ENCODE measurements at places on chromosomes 5 and 9. TPM values are rescaled to one million over a fixed set of nuclear protein-coding genes. Genes with fewer than 3 reads are reported as not detected.
A peak's percentile ranks its signal among the peaks of the same experiment; 100 is the strongest.

SLC34A3 gene
- not detected for total RNA-seq

SH3PXD2B gene
- total RNA-seq, result 0.66 TPM

GRCh38 chr5:119355244-119355638, 578 bp upstream of the TNFAIP8 start:
- no peak overlapping the region for H3K4me3 ChIP-seq
- DNase-seq, result no peak
- H3K4me1 ChIP-seq, result peaks cover 35% of the 10 kb centered on the region
- no peaks in the 10 kb centered on the region for H3K36me3 ChIP-seq
- H3K27ac ChIP-seq, result no peak overlapping the region

NEK6 gene
- total RNA-seq, result 19.0 TPM

ADAMTS2 gene
- not detected for total RNA-seq

LHX2 gene
- total RNA-seq, result 0.07 TPM

FXN gene
- total RNA-seq, result 39.5 TPM

GRCh38 chr5:60092671-60093422, 199.3 kb upstream of the PDE4D start:
- H3K4me1 ChIP-seq, result no peaks in the 10 kb centered on the region
- H3K4me3 ChIP-seq, result no peak overlapping the region
- no peaks in the 10 kb centered on the region for H3K27me3 ChIP-seq
- no peak for DNase-seq
- no peak overlapping the region for H3K27ac ChIP-seq
- H3K36me3 ChIP-seq, result no peaks in the 10 kb centered on the region

GRCh38 chr9:34959461-34959860, 1.4 kb downstream of the PHF24 start:
- H3K27me3 ChIP-seq, result peaks cover 15% of the 10 kb centered on the region
- no peak overlapping the region for H3K4me3 ChIP-seq
- H3K4me1 ChIP-seq, result no peaks in the 10 kb centered on the region
- no peaks in the 10 kb centered on the region for H3K36me3 ChIP-seq
- no peak overlapping the region for H3K27ac ChIP-seq

DNA sequence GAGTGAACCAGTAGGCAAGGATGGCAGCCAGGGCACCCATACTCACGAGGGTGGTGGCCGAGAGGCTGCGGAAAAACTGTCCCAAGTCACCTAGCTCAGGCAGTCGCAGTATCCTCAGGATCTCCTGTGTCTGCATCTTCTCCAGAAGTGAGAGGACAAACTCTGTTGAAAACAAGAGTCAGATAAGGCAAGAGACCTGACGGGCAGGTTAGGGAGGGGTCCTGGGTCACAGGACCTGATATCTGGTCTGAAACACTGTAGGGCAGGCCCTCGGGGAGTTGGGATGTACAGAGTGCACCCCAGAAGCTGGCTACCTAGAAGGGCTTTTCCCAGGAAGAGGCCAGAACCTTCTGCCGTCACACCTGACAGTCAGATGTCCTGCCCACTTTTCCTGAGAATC, 17.4 kb downstream of the ACSL6 start:
- H3K4me3 ChIP-seq, result no peak overlapping the region
- peak; percentile 27 for DNase-seq
- peaks cover 54% of the 10 kb centered on the region for H3K4me1 ChIP-seq

SARDH gene
- not detected for total RNA-seq

GRCh38 chr5:113058269-113058668, 81.7 kb downstream of the DCP2 start:
- peaks cover 4% of the 10 kb centered on the region for H3K4me1 ChIP-seq
- peaks cover 17% of the 10 kb centered on the region for H3K27me3 ChIP-seq
- no peak overlapping the region for H3K4me3 ChIP-seq
- H3K27ac ChIP-seq, result no peak overlapping the region
- H3K36me3 ChIP-seq, result no peaks in the 10 kb centered on the region

DNA sequence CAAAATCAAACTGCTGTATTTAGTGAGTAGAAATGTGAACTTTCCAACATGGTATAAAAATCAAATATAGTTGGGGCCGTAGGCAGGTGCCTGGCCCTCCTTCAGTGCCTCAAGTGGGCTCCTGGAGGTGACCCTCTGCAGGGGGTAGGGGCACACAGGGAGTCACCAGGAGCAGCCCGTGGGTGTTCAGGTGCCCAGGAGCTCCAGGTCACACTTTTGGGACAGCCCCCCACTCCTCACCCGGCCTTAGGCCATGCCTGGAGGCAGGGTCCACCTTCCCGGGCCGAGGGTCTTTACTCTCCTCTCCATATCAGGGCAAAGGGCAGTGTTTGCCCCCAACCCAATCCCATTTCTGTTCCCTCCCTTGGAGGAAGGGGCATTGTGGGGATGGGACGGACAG, 108.0 kb upstream of the MTAP start:
- H3K27ac ChIP-seq, result no peak overlapping the region
- no peaks in the 10 kb centered on the region for H3K27me3 ChIP-seq
- H3K36me3 ChIP-seq, result no peaks in the 10 kb centered on the region
- DNase-seq, result no peak
- no peak overlapping the region for H3K4me3 ChIP-seq

GRCh38 chr5:146041180-146041789, 64.1 kb downstream of the PLAC8L1 start:
- peaks cover 33% of the 10 kb centered on the region for H3K4me1 ChIP-seq
- H3K27me3 ChIP-seq, result no peaks in the 10 kb centered on the region
- H3K4me3 ChIP-seq, result no peak overlapping the region
- H3K36me3 ChIP-seq, result no peaks in the 10 kb centered on the region

GRCh38 chr5:76954383-76954763, 1.5 kb downstream of the CRHBP start:
- no peak overlapping the region for H3K27ac ChIP-seq
- H3K27me3 ChIP-seq, result no peaks in the 10 kb centered on the region
- H3K36me3 ChIP-seq, result no peaks in the 10 kb centered on the region
- 0 out of 2 replicates have a peak, but pooled peaks cover 7% of the 10 kb centered on the region for H3K4me1 ChIP-seq

GRCh38 chr9:127360829-127361228, 36.1 kb upstream of the SLC2A8 start:
- no peak overlapping the region for H3K27ac ChIP-seq
- peaks cover 8% of the 10 kb centered on the region for H3K27me3 ChIP-seq
- peaks cover 7% of the 10 kb centered on the region for H3K4me1 ChIP-seq
- no peaks in the 10 kb centered on the region for H3K36me3 ChIP-seq
- peak; percentile 47 for DNase-seq

DNA sequence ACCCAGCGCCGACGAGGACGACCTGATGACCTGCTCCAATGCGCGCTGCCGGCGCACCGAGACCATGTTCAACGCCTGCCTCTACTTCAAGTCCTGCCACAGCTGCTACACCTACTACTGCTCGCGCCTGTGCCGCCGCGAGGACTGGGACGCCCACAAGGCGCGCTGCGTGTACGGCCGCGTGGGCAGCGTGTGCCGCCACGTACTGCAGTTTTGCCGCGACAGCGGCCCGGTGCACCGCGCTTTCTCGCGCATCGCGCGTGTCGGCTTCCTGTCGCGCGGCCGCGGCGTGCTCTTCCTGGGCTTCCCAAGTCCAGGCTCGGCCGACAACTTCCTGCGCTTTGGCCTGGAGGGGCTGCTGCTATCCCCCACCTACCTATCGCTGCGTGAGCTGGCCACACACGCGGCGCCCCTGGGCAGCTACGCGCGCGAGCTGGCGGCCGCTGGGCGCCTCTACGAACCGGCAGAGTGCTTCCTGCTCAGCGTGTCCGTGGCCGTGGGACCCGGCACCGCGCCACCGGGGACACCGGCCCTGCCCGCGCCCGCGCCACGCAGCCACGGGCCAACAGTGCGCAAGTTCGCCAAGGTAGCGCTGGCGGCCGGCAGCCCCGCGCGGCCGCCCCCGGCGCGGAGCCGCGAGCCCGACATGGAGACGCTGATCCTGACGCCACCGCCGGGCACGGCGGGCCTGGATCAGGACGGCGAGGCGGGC, 2.7 kb upstream of the PHPT1 start:
- H3K4me3 ChIP-seq, result no peak overlapping the region
- peaks cover 13% of the 10 kb centered on the region for H3K4me1 ChIP-seq
- no peaks in the 10 kb centered on the region for H3K27me3 ChIP-seq
- peaks cover 15% of the 10 kb centered on the region for H3K36me3 ChIP-seq
- no peak overlapping the region for H3K27ac ChIP-seq

DNA sequence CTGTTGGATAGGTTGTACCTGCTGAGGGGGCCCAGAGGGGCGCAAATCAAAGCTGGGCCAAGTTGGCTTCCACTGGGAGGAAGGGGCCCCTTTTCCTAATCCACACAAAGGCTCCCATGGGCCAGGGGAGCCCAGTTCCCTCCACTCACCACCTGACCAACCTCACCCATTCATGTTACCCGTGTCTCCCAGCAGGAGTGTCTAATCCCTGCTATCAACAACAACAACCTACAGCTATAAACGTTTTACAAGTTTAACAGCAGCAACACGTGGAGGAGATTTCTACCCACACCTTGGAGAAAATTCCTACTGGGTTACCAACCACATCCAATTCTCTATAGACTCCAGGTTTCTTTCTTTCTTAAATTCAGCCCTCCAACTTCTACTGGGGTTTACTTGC, 216.2 kb downstream of the SLIT3 start:
- H3K27me3 ChIP-seq, result peaks cover 10% of the 10 kb centered on the region
- no peaks in the 10 kb centered on the region for H3K36me3 ChIP-seq
- no peak overlapping the region for H3K27ac ChIP-seq
- no peak overlapping the region for H3K4me3 ChIP-seq

GRCh38 chr5:74382123-74382855, 258.2 kb downstream of the ENC1 start:
- no peaks in the 10 kb centered on the region for H3K36me3 ChIP-seq
- no peaks in the 10 kb centered on the region for H3K4me1 ChIP-seq
- no peak overlapping the region for H3K27ac ChIP-seq
- DNase-seq, result no peak
- no peak overlapping the region for H3K4me3 ChIP-seq

PTCD2 gene
- 20.6 TPM for total RNA-seq

C5orf46 gene
- total RNA-seq, result not detected

STC2 gene
- total RNA-seq, result 21.8 TPM

DNA sequence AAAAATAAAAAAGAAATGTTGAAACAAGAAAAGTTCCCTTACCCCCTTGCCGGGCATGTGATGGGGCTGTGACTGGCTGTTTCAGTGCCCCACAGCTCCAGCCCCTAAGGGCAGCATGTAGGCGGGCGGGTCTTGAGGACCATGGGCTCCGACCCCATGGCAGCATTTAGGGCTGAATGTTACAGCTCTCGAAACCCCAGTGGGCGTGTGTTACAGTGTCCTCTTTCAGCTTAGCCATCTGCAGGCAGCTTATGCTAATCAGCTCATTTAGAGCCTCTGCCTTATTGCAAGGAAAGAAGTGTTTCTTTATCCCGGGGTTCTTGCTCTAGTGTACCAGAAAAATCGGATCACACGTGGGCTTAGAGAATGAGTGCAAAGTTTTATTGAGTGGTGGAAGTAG, 497.4 kb upstream of the CYLC2 start:
- no peak overlapping the region for H3K27ac ChIP-seq
- no peaks in the 10 kb centered on the region for H3K27me3 ChIP-seq
- no peak for DNase-seq

DNA sequence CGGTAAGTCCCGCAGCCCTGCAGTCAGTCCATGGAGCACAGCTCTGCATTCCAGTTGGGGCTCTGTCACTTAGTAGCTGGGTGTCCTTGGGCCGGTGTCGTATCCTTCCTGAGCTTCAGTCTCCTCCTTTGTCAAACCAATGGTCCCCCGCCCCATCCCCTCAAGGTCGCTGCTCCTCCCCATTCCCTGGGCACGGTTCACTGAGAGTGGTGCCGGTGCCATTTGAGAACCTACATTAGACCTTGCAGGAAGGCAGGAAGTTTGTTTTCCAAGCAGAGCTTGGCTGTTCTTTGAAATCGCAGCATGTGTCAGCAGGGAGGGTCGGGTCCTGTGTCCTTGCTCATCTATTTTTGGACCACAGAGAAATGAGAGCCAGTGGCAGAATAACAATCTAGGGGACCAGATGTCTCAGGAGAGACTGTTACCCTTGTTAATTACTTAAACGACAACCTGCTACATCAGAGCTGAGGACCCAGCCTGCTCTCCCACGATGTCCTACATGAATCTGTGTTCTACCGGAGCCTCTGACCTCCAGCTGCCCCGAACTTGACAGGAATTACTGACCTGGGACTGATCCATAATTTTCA, 21.7 kb upstream of the BARHL1 start:
- DNase-seq, result no peak
- H3K4me3 ChIP-seq, result no peak overlapping the region
- H3K27me3 ChIP-seq, result peaks cover 49% of the 10 kb centered on the region
- no peak overlapping the region for H3K27ac ChIP-seq
- no peaks in the 10 kb centered on the region for H3K36me3 ChIP-seq
- H3K4me1 ChIP-seq, result no peaks in the 10 kb centered on the region

CRHBP gene
- total RNA-seq, result not detected

PCDHGA8 gene
- total RNA-seq, result 0.18 TPM

FOXD1 gene
- 0.40 TPM for total RNA-seq

- no peak for DNase-seq
- peaks cover 52% of the 10 kb centered on the region for H3K27me3 ChIP-seq
- no peak overlapping the region for H3K4me3 ChIP-seq
- no peak overlapping the region for H3K27ac ChIP-seq
Measured at GRCh38 chr5:1026700-1027621, 18.4 kb downstream of the NKD2 start.

GRCh38 chr5:133290669-133291240, 238.9 kb downstream of the HSPA4 start:
- peaks cover 68% of the 10 kb centered on the region for H3K27me3 ChIP-seq
- no peak overlapping the region for H3K27ac ChIP-seq
- H3K4me1 ChIP-seq, result no peaks in the 10 kb centered on the region
- H3K36me3 ChIP-seq, result no peaks in the 10 kb centered on the region
- H3K4me3 ChIP-seq, result no peak overlapping the region

GRCh38 chr5:98783051-98783649, 9.7 kb downstream of the RGMB start:
- DNase-seq, result no peak
- no peaks in the 10 kb centered on the region for H3K4me1 ChIP-seq
- H3K36me3 ChIP-seq, result no peaks in the 10 kb centered on the region
- no peak overlapping the region for H3K27ac ChIP-seq

PCDHGB6 gene
- 0.11 TPM for total RNA-seq

FAXDC2 gene
- 13.1 TPM for total RNA-seq

GRCh38 chr5:181232593-181232992, 9.5 kb downstream of the TRIM41 start:
- H3K4me1 ChIP-seq, result peaks cover 9% of the 10 kb centered on the region
- DNase-seq, result no peak
- H3K27ac ChIP-seq, result no peak overlapping the region
- no peaks in the 10 kb centered on the region for H3K27me3 ChIP-seq
- peaks cover 87% of the 10 kb centered on the region for H3K36me3 ChIP-seq
- H3K4me3 ChIP-seq, result no peak overlapping the region

DNA sequence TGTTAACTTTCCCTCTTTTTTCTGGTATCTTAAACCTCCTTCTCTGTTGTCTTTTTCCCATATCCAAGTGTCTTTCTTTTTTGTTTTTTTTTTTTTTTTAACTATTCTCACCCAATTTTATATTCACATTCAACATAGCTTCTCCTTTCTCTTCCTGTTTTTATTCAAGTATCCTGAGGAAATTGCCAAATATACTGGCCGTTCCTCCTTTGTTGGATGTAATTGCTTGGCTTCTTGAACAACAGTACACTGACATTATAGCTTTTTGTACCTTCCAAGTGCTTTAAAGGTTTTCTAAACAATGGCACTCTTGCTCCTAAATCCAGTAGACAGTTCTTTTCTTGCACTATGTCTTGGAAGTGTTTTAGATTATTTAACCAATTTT, 1146.8 kb downstream of the MAT2B start:
- no peak overlapping the region for H3K4me3 ChIP-seq
- no peaks in the 10 kb centered on the region for H3K27me3 ChIP-seq
- H3K36me3 ChIP-seq, result no peaks in the 10 kb centered on the region
- H3K4me1 ChIP-seq, result no peaks in the 10 kb centered on the region

CHSY3 gene
- total RNA-seq, result not detected

MLANA gene
- not detected for total RNA-seq

All from K562 (cell line).